ENCODE measurements at places on chromosomes 3 and 15.
A peak's percentile ranks its signal among the peaks of the same experiment; 100 is the strongest.

DNA sequence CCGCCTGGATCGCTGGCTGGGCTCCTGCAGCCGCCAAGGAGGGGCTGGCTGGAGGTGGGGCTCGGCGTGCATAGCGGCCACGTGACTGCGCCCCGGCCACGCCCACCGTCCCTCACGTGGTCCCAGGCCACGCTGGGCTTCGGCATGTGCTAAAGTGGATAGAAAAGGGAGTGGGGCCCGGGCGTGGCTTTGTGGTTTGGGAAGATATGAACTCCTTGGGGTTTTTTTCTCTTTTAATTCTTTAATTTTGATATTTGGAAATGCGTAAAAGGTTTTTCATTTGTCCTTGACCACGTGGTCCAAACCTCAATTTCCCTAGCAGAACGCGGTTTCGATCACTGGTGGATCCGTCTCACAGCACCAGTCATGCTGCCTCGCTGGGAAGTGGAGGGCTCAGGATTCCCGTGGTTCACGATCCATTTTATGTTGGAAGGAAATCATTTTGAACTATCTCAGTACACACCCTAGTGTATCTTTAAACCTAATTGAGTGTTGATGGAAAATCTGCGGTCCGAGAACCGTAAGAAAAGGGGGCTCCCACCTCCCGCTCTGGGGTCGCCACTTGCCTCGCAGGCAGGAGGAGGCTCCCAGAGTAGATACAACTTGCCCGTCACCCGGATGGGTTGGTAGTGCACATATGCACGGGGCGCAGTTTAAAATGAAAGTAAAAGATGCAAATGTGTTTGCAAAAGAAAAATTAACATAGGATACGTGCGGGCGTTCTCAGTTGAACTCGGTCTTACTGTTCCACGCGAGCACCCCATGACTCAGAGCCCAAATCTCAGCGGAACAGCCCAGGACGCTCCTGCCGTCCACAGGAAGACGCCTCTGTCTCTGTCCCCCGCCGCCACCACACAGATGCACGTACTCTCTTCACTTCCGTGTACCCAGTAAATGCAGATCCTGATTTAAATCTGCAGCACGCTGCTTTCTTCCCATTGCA lies 141.9 kb downstream of the PGPEP1L start:
- H3K4me3 ChIP-seq, result peak overlapping the region; percentile 69
- peak; percentile 80 for DNase-seq
- peak overlapping the region; percentile 97 for H3K27ac ChIP-seq
- no peaks in the 10 kb centered on the region for H3K27me3 ChIP-seq
- no peaks in the 10 kb centered on the region for H3K36me3 ChIP-seq

DNA sequence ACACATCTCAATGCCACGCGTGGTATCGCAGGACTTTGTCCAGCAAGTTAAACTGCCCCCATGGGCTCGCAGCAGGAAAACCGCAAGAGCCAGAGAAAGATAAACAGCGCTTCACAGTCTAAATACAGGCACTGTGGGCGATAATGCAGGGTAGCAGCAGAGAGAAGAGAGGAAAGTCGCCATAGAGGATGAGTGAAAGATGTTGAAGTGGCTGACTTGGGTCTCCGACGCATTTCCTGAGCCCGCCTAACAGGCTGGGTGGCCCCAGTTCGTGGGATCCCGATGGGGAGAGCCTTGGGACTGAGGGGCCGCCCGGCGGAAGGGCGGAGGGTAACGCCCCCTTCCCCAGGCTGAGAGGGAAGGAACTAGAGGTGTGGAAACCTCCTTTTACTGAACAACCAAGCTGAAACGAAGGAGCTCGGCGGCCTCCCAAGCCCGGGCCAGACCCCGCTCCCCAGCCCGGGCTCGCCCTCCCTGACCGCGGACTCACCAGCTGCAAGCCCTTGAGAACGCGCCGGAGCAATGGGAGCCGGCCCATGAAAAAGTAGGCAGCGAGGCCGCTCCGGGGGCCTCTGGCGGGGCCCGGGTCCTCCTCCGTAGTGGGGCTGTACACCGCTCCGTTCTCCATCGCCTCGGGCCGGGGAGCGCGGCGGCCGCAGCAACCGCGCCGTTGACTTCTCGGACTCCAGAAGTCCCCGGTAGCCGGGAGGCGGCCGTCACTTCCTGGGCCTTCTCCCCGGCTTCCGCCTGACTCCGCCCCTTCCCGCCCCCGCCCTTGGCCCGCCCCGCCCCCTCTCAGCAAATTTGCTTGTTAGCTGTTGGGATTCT lies at the start of gene CMTM6:
Gene CMTM6, minus strand, starts transcription at position 735 of the 828 bp plus-strand sequence. Its CDS starts 107 bp downstream, at position 628.
- H3K4me1 ChIP-seq, result 0 out of 2 replicates have a peak, but pooled peaks cover 3% of the 10 kb centered on the region
- H3K36me3 ChIP-seq, result no peaks in the 10 kb centered on the region
- no peaks in the 10 kb centered on the region for H3K27me3 ChIP-seq
- H3K4me3 ChIP-seq, result peak within 1 kb of the TSS; percentile 99
- peak within 1 kb of the TSS; percentile 86 for H3K27ac ChIP-seq

- no peak overlapping the region for H3K27ac ChIP-seq
- no peak overlapping the region for H3K4me3 ChIP-seq
- no peaks in the 10 kb centered on the region for H3K27me3 ChIP-seq
- no peak for DNase-seq
- no peaks in the 10 kb centered on the region for H3K4me1 ChIP-seq
- H3K36me3 ChIP-seq, result no peaks in the 10 kb centered on the region
These were observed 113.5 kb upstream of the LRRN1 start for GRCh38 chr3:3685721-3686120.

DNA sequence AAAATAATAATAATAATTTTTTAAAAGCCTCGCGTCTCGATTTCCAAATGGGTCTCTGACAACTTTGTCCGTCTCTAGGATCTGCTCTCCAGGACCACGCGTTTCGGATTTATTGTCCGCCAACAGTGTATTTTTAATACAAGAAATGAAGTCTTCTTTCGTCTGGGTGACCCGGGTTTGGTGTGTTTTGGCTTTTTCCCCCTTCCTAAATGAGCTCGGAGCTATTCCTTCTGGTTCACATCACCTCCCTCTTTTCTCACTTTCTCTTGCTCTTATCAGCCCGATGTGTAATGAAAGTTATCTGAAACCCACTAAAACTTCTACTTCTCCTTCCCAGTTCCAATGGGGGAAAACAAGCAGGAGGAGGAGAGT lies 516.7 kb downstream of the MECOM start:
- peak overlapping the region; percentile 60 for H3K4me3 ChIP-seq
- no peak overlapping the region for H3K27ac ChIP-seq
- DNase-seq, result no peak
- peaks cover 18% of the 10 kb centered on the region for H3K27me3 ChIP-seq
- H3K4me1 ChIP-seq, result peaks cover 3% of the 10 kb centered on the region

DNA sequence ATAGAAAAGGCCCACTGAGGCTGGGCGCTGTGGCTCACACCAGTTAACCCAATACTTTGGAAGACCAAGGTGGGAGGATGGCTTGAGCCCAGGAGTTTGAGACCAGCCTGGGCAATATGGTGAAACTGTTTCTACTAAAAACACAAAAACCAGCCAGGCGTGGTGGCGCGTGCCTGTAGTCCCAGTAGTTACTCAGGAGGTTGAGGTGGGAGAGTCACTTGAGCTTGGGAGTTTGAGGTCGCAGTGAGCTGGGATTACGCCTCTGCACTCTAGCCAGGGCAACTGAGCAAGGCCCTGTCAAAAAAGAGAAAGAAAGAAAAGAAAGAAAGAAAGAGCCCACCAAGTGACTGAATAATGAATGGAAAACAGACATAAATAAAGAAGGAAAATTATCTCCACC lies 32.0 kb downstream of the TAMM41 start:
- no peak overlapping the region for H3K27ac ChIP-seq
- no peak for DNase-seq
- no peak overlapping the region for H3K4me3 ChIP-seq
- H3K36me3 ChIP-seq, result no peaks in the 10 kb centered on the region
- H3K27me3 ChIP-seq, result no peaks in the 10 kb centered on the region
- H3K4me1 ChIP-seq, result no peaks in the 10 kb centered on the region

DNA sequence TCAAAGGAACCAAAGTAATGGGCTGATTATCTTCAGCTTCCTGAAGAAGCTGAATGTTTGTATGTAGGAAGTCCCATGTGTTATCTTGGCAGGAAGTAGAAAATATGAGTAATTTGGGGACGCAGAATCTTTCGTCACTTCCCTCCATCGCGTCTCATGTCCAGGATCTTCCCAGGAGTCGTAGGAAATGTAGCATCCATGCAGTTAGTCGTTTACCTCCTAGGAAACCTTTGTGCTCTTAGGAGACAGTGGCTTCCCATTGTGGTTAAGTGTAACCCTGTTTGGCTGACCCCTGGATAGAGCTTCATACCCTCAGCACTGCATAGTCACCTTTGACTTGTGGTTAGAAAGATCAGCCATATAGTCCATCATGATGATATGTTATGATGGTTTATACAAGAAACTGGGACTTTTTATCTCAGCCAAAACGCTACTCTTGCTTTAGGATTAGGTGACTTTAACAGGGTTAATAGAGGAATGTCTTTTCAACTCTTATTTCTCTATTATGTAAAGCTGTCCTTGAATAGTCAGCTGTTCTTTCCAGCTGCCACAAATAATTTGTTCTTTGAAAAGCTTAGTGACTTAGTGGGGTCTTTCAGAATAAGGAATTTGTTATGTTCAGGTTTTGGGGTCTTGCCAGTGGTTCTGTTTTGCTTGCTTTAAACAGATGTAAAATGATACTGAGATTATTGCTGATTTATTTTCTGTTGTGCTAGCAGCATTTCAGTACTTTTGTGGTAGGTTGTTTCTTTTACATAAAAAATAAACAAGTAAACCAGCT lies 92.2 kb downstream of the KLHL25 start:
- no peaks in the 10 kb centered on the region for H3K27me3 ChIP-seq
- no peaks in the 10 kb centered on the region for H3K36me3 ChIP-seq
- H3K4me3 ChIP-seq, result no peak overlapping the region
- no peak for DNase-seq
- H3K4me1 ChIP-seq, result peaks cover 17% of the 10 kb centered on the region

GRCh38 chr3:35438101-35438500 lies 201.2 kb upstream of the ARPP21 start:
- no peak overlapping the region for H3K4me3 ChIP-seq
- H3K27me3 ChIP-seq, result no peaks in the 10 kb centered on the region
- DNase-seq, result no peak
- no peak overlapping the region for H3K27ac ChIP-seq
- H3K4me1 ChIP-seq, result no peaks in the 10 kb centered on the region

DNA sequence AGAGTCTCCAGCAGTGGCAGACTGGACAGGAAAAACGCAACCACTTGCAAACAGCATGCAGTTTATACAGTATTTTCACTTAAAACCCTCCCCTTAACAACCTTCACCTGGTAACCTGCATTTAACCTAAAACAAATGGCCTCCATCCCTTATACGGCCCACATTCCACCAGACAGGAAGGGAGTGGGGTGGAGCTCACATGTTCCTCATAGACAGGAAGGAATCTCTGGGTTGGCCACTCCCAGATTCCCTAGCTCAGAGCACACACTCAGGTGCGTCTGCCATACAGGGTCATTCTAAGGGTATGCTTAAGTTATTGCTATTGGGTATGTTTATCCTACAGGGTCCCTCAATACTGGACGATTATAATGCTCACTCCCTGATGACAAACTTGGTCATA lies 16.8 kb upstream of the ABHD2 start:
- H3K27ac ChIP-seq, result no peak overlapping the region
- no peak overlapping the region for H3K4me3 ChIP-seq
- no peaks in the 10 kb centered on the region for H3K4me1 ChIP-seq
- no peaks in the 10 kb centered on the region for H3K36me3 ChIP-seq
- no peak for DNase-seq

- no peaks in the 10 kb centered on the region for H3K36me3 ChIP-seq
- no peaks in the 10 kb centered on the region for H3K27me3 ChIP-seq
- no peaks in the 10 kb centered on the region for H3K4me1 ChIP-seq
- H3K27ac ChIP-seq, result no peak overlapping the region
- H3K4me3 ChIP-seq, result no peak overlapping the region
- no peak for DNase-seq
These were observed 1.1 kb downstream of the GPR27 start for GRCh38 chr3:71754610-71755253.

DNA sequence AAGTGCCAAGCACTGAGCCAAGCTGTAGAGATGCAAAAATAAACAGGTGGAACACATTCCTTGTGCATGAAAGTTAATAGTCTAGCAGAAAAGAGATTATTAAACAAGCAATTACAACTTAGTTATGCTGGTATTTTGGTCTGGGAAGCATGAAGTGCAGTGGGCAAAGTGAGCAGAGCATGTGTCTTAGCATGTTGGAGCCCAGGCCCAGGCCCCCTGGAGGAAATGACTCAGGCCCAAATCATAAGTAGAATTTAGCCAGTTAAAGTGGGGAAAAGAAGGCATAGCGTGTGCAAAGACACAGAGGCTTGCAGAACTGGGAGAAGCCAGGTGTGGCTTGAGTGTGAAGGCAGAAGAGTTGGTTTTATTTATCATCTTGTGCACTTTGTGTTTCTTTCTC lies 163.8 kb upstream of the ATP11B start:
- no peak for DNase-seq
- no peaks in the 10 kb centered on the region for H3K27me3 ChIP-seq
- H3K27ac ChIP-seq, result no peak overlapping the region
- H3K36me3 ChIP-seq, result no peaks in the 10 kb centered on the region
- peaks cover 20% of the 10 kb centered on the region for H3K4me1 ChIP-seq

DNA sequence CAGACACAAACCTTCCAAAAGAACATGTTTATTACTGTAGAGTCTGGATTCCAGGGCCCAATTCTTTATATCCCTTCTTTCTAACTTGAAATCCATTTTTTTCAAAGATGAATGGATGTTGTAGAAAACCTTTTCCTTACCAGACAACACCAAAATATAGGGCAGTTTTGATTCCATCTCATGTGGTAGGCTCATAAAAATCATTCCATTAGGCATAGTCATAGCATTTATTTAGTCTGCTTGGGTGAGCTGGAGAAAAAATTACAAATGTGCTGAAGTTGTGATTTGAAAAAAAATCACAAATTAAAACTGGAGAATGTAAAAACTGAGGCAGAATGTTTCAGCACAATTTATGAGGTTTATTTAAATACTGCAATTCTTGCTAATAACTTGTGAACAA lies 199.3 kb upstream of the TBC1D5 start:
- H3K4me1 ChIP-seq, result no peaks in the 10 kb centered on the region
- no peaks in the 10 kb centered on the region for H3K27me3 ChIP-seq
- no peak for DNase-seq
- no peaks in the 10 kb centered on the region for H3K36me3 ChIP-seq
- no peak overlapping the region for H3K27ac ChIP-seq
- H3K4me3 ChIP-seq, result no peak overlapping the region

DNA sequence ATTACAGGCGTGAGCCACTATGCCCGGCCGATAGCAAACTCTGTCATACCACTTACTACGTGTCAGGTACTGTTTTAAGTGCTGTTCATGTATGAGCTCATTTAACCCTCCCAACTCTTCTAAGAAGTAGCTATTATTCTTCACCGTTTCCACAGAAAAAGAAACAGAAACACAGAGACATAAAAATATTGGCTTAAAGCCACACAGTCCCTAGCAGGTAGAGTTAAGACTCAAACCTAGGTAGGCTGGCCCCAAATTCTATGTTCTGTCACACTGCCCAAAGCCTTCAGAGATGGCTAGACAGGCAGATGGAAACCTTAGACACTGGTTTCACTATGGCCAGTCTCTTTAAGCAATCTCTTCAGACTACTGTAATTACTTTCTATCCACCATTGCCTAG lies 149.8 kb upstream of the KCNMB2 start:
- DNase-seq, result peak; percentile 18
- H3K4me3 ChIP-seq, result no peak overlapping the region
- no peaks in the 10 kb centered on the region for H3K27me3 ChIP-seq
- H3K4me1 ChIP-seq, result no peaks in the 10 kb centered on the region
- H3K27ac ChIP-seq, result no peak overlapping the region
- no peaks in the 10 kb centered on the region for H3K36me3 ChIP-seq

- H3K4me3 ChIP-seq, result peak overlapping the region; percentile 36
- peak; percentile 75 for DNase-seq
- H3K27ac ChIP-seq, result no peak overlapping the region
These were observed 9.5 kb downstream of the RPS17 start for GRCh38 chr15:82530606-82531379.
